ENCODE measurements at places on chromosomes 3 and 15. TPM values are rescaled to one million over a fixed set of nuclear protein-coding genes. Genes with fewer than 3 reads are reported as not detected.
A peak's percentile ranks its signal among the peaks of the same experiment; 100 is the strongest.

GRCh38 chr15:74429781-74430400 lies 3.9 kb downstream of the SEMA7A start:
- no peak for DNase-seq

DNA sequence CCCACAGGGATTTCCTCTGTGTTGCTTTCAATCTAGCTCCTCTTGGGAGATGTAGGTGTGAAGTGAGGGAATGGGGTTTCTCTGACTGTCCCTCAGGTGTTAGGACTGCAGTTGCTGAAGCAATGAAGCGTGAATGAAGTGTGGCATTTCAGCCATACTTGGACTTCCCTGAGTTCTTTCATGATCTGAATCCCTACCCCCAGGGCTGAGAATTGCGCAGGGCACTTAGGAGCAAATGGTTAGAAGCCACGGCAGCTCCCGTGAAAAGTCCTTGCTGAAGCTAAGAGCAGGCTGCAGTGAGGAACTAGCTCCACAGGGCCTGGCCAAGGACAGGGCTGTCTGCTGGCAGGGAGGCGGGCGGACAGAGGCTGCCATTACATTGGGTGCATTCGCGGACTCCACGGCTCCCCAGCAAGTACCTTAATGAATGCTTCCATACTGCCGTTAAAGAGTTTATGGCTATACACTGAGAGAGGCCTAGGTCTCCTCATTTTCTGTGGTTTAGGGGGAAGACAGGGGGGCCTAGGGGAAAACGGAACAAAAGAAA lies 69.0 kb upstream of the RAD18 start:
- DNase-seq: no peak

DNA sequence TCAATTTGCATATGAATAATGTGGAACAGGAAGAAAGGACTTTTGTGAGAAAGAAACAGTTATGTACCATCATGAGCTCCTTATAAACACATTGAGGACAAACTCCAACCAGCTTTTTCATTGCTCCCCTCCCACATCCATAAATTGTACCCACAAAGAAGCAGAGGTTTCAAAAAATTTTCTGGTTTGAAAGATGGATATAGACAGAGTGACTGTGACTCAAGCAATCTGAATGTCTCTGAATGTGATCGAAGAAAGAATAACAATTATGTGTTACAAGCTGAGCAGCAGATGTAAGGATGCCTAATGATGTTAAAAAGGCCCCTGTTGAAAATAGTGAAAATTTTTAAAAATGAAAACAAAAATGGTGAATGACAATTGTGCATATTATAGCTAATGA lies 127.4 kb downstream of the TFG start:
- DNase-seq: no peak

DNA sequence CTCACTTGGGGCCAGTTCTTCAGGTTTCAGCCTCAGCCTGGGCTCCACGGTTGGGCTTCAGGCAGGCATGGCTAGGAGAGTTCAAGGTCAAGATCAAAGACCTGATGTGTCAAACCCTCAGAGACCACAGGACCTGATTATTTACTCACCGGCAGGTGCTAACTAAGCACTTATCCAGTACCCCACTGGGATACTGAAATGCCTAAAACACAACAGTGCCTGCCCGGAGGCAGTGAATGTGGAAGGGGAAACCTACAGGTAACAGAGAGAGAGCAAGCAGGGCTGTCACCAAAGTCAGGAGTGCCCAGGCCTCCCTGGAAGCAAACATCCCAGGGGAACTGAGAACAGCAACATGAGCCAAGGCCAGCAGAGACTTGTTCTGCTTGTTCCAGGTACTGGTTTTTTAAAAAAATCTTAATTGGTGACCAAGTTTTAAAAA lies 6.7 kb downstream of the IDH2 start:
- DNase-seq: no peak

DNA sequence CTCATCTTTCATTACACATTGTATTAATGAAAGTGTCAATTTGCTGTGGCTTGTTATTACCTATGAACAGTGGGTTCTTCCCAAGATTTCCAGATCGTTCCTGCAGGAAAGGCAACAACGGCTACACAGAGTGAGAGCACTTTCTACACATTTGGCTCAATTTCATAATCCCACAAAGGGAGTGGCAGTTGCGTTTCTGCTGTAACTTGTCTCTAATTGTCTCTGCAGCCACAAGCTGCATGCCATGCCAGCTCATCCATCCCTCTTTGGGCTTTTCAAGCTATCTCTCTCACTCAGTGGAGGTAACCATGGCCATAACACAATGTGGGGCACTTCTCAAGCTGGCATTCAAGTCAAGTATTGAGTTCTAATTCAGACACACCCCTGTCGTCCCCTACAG lies 27.7 kb upstream of the CPNE4 start:
- DNase-seq: no peak

GRCh38 chr3:179455954-179456353 lies 4.7 kb upstream of the GNB4 start:
- DNase-seq: no peak

DNA sequence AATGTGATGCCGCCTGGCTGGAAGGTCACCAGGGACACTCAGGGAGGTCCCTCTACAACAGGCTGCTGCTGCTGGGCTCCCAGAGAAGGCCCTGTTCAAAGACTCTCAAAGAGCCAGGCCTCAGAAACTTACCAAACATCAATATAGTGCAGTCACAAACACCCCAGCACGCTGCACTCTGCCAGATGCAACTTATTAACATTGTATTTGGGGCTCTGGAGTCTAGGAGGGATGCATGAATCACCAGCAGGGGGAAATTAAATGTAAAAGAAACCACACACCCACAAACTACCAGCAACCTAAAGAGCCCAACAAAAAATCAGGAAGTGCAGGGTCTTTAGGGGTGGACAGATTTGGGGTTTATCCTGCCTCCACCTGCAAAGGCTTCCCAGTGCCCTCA lies 74.6 kb upstream of the SPATA12 start:
- no peak for DNase-seq

DNA sequence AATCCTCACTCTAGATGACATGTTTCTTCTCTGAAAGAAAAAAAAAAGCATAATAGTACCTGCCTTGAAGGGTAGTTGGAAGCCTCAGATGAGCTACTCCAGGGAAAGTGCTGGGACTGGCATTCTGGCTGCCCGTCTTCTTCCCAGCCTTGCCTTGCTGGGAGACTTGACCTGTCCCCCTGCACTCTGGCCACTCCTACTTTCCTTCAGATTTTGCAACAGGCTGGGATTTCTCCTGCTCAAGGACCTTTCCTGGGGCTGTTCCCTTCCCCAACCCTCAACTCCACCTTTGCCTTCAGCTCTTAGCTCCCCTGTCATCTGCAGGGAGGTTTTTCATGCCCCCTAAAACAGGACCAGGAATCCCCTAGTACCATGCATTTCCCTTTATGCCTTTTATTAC lies 609.9 kb upstream of the CFAP20DC start:
- DNase-seq: no peak

GRCh38 chr3:119550192-119550910 lies 9.1 kb downstream of the CD80 start:
- DNase-seq: no peak

- no peak for DNase-seq
Observed at GRCh38 chr3:128466840-128467541, at the start of gene DNAJB8. DNAJB8 (minus strand) TSS chr3:128466890; CDS start chr3:128463245, 3,645 bp downstream.

DNA sequence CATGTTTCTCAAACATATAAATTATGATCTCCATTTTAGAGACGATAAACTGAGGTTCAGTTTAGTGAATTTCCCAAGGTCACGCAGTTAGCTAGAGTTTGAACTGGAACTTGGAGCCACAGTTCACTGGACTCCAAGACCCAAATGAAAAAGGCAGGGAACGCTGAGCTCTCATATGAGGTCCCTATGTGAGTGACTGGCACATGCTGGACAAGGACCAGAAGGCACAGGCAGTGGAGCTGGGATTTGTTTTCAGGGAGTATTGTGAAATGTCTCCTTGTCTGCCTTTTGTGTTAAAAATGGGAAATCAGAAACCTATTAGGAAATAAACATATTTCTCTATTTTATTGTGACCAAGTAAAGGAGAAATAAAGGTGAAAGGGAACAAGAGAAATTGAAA lies 63.5 kb downstream of the MESD start:
- peak; percentile 51 for DNase-seq

DNA sequence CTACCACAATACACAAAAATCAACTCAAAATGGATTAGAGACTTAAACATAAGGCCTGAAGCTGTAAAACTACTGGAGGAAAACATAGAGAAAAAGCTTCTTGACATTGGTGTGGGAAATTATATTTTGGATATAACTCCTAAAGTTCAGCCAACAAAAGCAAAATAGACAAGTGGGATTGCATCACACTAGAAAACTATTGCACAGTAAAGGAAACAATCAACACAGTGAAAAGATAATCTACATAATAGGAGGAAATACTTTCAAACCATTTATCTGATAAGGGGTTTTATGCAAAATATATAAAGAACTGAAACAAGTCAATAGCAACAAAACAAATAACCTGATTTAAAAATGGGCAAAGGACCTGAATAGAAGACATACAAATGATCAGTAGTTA lies 37.6 kb upstream of the TP63 start:
- no peak for DNase-seq

- DNase-seq: no peak
Observed at GRCh38 chr15:70563561-70564095, 199.7 kb downstream of the UACA start.

DNA sequence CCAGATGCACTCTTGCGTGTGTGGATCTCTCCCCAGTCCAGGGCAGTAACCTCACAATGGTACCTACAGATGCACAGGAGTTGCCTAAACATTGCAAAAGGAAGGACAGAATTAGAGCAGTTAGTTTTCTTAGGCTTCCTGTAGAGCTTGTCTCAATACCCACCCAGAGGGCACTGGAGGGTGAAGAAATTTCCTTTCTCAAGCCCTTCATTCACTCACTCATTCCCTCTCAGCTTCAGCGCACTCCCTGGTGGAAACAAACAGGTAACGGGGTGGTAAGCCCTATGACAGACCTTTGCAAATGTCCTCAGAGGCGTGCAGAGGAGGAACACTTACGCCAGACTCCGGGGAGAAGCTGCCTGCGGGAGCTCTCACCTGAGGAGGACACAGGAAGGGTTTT lies 267.4 kb upstream of the HES1 start:
- no peak for DNase-seq

- DNase-seq: no peak
Observed at GRCh38 chr15:70526221-70526973, 237.0 kb downstream of the UACA start.

C3orf70 gene
- 6.7 TPM for polyA plus RNA-seq

EBLN2 gene
- polyA plus RNA-seq: 0.92 TPM

PATL2 gene
- 0.23 TPM for polyA plus RNA-seq

KNG1 gene
- polyA plus RNA-seq: not detected

FBXO40 gene
- polyA plus RNA-seq: not detected

FOXB1 gene
- not detected for polyA plus RNA-seq

PGBD4 gene
- polyA plus RNA-seq: 0.13 TPM

NEK11 gene
- polyA plus RNA-seq: 2.4 TPM
